GM06990 (cell line): ENCODE measurements at places on chromosomes 2 and 18.

- DNase-seq, result no peak
Observed at GRCh38 chr2:192146069-192147015, 48.4 kb downstream of the TMEFF2 start.

GRCh38 chr2:42040643-42041278 lies 7.1 kb upstream of the PKDCC start:
- DNase-seq, result no peak

DNA sequence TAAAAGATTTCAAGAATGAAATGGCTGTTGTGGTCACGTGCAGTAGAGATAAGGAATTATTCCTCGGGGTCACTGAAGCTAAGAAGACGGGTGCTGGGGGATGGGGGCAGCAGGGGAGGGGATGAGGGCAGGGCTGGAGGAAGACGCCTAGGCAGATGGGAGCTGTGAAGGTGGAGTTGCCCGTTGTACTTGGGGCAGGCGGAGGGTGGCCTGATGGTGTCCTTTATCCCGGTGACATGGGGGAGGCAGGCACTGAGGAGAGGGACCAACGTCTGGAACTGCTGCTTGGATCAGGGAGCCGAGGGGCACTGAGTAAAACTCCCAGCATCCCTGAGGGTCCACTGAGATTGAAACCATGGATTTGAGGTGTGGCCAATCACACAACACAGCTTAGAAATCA lies 64.9 kb downstream of the ZCCHC2 start:
- no peak for DNase-seq

GRCh38 chr18:60775978-60776377 lies 403.4 kb upstream of the MC4R start:
- DNase-seq, result no peak

DNA sequence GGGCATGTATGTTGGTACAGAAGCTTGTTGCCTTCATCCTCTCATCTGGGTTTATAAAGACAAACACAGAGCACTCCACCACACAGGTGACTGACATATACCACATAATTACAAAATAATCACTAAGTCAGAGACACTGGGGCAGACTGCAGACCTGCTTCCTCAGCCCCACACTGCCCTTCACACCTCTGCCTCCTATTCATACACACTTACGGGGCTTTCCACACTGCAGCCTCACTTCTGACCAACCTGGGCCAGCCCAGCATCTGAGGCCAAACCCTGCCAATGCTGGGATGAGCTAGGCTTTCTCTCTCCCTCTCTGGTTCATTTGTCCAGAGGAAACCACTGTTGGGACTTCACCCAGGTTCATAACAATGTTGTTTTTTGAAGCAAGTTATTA lies 4.5 kb downstream of the EMX1 start:
- no peak for DNase-seq

- DNase-seq, result no peak
Observed at GRCh38 chr2:199751492-199752120, 99.4 kb downstream of the FTCDNL1 start.

DNA sequence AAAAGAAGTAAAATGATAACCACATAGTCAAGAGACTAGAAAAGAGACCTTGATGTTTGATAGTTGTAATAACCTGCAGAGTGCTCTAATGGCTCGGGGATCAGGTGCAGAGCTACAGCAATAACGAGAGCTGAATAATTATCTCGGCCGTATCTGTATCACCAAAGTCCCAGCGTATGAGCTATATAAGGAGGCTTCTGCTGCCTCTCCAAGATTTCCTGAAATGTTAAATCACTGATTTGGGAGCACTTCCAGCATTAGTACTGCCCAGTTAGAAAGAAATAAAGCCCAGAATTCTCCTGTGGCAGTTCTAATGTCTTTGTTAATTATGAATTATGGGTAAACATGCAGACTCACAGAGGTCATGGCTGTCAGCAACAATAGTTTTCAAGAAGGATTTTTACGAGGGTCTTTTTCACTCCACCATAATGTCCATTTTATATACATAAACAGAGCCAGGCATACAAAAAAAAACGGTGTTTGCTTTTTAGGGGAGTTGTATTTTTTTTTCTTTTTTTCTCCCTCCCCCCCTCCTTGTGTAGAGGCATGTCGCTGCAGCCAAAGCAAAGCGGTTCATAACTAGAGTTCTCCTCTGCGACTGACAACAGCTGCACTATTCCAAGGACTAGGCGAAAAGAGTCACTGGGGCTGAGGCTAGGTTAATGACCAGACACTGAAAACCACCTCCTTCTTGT lies 168.3 kb upstream of the VRK2 start:
- no peak for DNase-seq

DNA sequence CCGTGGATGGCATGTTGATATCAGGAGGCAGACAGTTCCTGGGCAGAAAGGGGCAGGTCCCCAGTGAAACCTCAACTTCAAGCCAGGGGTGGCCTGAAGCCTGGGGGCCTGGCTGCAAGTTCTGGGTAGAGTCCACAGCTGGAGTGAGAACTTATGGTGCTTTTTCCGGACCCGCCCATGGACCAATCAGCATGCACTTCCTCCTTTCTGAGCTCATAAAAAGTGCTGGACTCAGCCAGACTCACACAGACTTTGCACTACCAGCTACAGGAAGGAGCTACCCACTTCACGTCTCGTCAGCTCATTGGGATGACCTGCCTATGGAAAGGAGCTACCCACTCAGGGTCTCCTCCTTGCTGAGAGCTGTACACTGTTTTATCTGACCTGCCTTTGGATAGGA lies 183.1 kb upstream of the MC4R start:
- DNase-seq, result no peak

DNA sequence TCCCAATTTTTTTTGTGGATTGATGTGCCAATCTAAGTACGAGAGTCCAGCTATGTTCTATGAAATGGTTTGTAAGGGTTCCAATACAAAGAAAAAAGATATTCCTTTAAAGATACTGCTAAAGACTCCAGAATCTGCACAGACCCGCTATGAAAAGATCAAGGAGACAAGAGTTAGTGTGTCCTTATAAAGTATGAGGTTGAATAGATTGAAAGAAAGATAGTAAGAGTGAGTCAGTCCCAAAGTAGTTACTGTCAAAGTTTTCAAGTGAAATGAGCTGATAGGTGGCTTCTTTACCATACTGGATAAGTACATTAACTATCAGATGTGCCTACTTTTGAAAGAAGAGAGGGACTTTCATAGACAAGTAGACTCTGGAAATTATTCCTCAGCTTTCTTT lies 17.9 kb upstream of the EHBP1 start:
- no peak for DNase-seq

GRCh38 chr2:150465703-150466569 lies 21.5 kb downstream of the RND3 start:
- DNase-seq, result no peak

- DNase-seq, result no peak
Observed at GRCh38 chr2:217573571-217573970, 429.2 kb downstream of the TNS1 start.

- DNase-seq, result no peak
Observed at GRCh38 chr2:130836501-130837174, at the start of gene ARHGEF4. Gene ARHGEF4, plus strand, starts transcription at chr2:130836914. Its CDS starts 40 bp downstream, at chr2:130836954.

DNA sequence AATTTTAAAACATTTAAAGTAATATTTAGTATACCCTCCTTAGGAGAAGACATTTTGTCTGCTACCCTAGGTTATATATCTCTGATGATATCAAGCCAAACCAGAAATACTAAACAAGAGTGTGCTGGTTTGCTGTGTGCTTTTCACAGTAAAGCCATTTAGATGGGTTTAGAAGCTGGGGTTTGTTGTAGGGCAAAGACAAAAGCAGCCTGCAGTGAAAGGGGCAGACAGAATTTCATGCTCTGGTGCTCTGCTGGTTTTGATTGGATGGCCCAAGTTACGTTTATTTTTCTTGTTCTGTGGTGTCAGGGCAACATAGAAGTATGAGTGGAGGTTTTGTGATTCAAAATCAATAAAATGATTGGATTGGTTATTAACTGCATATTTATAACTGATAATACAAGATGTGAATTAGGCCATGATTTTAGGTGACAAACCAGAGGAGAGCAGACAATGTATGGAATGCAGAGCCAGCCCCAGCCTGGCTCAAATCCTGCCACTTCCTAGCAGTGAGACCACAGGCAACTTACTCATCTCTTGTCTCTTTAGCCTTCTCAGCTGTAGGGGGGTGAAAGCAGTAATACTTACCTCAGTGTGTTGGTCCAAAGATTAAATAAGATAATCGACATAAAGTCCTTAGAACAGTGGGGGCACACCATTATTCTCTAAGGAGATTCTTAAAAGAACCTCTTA lies 30.9 kb upstream of the IER3IP1 start:
- DNase-seq, result no peak

GRCh38 chr2:159795841-159796690 lies 1.9 kb downstream of the CD302 start:
- DNase-seq, result no peak

DNA sequence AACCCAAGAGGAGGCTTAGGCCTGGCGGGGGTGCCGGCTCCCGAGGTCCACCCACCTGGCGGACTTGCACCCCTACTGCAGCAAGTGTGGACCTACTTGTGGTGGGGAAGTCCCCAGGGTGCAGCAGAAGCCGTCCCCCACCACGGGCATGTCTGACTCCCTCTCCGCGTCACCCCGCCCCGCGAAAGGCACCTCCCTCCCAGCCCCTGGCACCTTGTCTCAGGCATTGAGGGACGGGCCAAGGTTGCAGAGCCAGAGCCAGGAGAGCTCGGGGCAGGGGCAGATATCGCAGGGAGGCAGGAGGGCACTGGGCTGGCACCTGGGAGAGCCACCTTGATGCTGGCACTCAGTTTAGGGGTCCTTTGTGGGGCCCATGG lies 19.0 kb downstream of the CROCC2 start:
- DNase-seq, result peak; percentile 19

DNA sequence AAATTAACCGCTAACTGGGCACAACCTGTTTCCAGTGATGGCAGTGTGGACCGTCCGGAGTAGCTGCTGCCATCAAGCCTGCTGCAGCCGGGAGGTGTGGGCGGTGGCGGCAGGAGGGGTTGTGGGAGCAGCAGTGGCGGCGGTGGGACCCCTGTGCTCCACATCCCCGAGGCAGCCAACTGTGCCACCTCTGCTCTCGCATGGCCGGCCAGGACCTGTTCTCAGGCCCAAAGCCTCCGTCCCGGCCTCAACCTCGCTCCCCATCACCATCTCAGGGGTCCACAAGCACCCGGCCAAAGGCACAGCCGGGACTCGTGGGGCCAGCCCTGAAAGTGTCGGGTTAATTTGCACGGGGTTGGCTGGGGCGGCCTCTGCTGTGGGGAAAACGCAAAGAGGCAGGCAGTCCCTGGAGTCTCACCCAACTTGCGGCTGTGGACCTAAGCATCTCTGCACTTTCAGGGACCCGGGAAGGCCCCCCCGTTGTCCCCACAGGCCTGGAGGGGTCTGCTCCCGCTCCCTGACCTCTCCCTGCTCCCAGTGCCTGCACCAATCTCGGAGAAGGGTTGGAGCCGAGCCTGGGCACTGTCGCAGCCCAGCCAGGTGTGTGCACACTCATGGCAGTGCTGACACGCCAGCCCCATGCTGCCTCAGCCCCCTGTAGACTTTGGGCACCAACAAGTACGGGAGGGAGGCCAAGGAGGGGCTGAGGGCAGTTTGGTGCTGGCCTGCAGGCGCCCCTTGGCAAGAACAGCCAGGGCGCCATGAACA lies 44.4 kb upstream of the PEX13 start:
- DNase-seq, result peak; percentile 54

DNA sequence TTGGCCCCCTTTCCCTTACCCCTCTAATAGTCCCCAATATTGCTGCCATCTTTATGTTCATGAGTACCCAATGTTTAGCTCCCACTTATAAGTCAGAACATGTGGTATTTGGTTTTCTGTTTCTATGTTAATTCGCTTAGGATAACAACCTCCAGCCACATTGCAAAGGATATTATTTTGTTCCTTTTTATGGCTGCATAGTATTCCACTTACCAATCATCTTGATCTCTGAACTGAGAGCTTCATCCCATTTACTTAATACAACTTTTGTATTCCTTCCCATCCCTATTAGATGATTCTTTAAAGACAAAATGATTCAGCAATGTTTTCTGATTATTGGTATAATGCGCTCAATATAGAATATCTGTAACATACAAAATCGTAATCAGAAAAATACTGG lies 36.7 kb downstream of the ARL5A start:
- DNase-seq, result no peak

DNA sequence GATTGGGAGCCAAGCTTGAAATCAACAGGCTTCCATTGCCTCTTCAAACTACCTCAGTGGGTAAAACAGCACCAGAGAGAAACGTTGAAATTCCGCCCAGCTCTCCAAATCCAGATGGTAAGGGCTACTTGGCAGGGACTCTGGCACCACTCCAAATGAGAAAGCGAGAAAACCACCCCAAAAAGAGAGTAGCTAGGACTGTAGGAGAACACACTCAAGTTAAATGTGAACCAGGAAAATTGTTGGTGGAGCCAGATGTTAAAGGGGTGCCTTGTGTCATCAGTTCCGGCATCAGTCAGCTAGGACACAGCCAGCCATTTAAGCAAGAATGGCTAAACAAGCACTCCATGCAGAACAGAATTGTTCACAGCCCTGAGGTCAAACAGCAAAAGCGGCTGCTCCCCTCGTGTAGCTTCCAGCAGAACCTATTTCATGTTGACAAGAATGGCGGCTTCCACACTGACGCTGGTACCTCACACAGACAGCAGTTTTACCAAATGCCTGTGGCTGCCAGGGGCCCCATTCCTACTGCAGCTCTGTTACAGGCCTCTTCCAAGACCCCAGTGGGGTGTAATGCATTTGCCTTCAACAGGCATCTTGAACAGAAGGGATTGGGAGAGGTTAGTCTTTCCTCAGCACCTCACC lies 167.3 kb downstream of the ASXL3 start:
- DNase-seq, result no peak

DNA sequence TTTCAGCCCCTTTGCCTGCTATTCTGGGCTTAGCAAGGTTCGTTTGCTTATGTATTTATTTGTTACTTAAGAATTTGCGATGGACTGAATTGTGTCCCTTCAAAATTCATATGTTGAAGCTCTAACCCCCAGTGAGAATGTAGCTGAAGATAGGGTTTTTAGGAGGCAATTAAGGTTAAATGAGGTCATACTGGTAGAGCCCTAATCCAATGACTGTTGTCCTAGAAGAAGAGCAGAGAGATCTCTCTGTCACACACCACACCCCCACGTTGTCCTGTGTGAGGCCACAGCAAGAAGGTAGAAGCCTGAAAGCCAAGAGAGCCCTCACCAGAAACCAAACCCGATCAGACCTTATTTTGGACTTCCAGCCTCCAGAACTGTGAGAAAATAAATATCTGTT lies 66.7 kb downstream of the KIAA1328 start:
- DNase-seq, result no peak

GRCh38 chr2:48668992-48669391 lies 51.3 kb downstream of the GTF2A1L start:
- DNase-seq, result no peak

- DNase-seq, result no peak
Observed at GRCh38 chr18:75810516-75810915, 383.0 kb upstream of the SMIM21 start.

GRCh38 chr2:175318542-175318941 lies 137.0 kb upstream of the ATP5MC3 start:
- no peak for DNase-seq

DNA sequence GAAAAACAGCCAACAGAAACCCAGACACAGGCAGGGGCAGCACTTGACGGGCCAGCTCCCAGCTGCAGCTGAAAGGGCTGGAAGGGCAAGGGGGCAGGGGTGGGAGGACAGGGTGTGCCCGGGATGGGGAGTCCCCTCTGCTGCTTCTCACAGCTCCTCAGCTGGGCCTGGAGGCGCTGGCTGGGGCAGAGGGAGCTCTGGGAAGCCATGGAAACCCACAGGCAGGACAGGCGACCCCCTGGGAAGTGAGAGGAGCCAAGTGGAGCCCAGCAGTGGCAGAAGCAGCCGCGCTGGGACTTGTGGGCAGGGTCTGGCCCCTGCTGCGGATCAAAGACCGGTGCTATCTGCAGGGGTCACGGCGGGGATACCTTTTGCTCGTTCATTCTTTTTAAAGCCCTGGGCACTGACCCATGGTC lies 20.7 kb downstream of the OTOF start:
- DNase-seq, result no peak
